ENCODE measurements at places on chromosomes 5 and 9.

- DNase-seq, result no peak
Observed at GRCh38 chr9:127451858-127452656, 747 bp downstream of the LRSAM1 start.

DNA sequence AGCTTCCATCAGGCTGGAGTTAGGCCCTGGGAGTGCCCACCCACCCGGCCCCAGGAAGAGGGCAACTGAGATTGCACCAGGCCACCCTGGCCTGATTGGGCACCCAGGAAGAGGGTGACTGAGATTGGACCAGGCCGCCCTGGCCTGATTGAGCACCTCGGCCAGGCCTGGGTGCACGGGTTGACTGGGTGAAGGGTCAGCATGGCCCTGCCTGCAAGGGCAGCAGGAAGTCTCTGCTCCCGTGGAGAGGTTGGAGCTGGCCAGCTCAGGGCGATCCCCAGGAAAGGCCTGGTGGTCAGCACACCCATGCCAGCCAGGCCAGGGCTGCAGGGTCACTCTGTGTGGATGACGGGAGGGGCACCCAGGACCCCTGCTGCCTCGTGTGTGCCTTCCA, 11.8 kb downstream of the ADAMTSL2 start:
- DNase-seq, result no peak

DNA sequence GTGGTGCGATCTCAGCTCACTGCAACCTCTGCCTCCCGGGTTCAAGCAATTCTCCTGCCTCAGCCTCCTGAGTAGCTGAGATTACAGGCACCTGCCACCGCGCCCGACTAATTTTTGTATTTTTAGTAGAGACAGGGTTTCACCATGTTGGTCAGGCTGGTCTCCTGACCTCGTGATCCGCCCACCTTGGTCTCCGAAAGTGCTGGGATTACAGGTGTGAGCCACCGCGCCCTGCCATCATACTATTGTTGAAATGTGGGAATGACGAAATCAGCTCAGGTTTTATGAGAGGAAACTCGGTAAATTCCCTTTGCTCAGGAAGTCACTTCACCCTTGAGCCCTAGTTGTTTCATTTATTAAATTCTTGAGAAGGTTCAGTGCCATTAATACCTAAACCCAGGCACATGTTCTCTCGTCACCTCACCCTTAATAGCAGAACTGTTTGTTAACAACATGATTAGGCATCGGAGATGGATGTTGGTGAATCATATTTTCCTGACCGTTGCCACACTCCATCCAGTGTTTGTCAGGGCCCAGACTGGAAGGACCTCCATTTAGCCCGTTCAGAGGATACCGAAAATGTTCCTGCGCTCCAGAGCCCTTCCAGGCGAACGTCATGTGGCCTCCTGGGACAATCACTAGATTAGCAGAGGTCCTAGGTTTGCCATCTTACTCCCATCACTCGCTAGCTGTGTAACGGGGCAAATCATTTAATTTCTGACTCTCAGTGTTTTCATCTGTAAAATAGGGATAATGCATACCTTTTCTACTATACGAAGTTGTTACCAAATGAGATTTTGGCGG, 20.0 kb upstream of the CREBRF start:
- no peak for DNase-seq

- DNase-seq, result no peak
Observed at GRCh38 chr5:63963926-63964325, 1.7 kb upstream of the HTR1A start.

GRCh38 chr9:33817327-33818166, 587 bp downstream of the UBE2R2 start:
- peak; percentile 10 for DNase-seq

- DNase-seq, result no peak
Observed at GRCh38 chr5:97118261-97119006, 24.0 kb downstream of the LIX1 start.

GRCh38 chr5:107289030-107289714, 381.6 kb downstream of the EFNA5 start:
- DNase-seq, result no peak

DNA sequence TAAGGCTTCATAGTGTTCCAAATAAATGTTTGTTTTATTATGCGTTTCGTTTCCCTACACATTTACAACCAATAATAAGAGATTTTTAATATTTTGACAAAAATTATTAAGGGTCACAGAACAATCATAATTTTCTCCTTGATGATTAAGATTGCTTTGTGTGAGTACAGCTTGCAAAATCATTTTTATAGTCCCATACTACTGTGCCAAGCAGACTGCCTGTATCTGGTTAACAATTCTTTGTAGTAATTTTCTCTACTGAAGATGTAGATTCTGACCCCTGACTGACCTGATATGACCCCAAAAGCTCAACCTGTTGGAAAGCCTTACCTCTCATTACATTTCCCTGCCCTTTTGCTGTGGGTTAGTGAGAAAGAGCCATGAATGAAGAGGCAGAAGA, 311.9 kb upstream of the PIK3R1 start:
- no peak for DNase-seq

GRCh38 chr5:131634666-131634995, 398 bp downstream of the RAPGEF6 start:
- no peak for DNase-seq

DNA sequence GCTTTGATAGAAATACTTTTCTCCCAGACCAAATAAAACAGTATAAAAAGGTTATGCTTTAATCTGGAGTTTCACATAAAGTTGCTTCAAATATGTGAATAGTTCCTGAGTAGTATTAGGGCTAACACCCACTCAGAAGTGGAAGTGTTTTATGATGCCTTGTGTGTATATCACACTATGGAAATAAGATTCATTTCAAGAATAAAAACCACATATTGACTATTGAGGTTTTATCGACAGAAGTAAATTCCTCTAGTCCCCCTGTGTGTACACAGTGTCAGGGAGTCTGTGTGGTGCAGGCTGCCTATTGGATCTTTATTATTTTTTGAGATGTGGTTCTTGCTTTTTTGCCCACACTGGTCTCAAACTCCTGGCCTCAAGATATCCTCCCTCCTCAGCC, 20.8 kb upstream of the LRRTM2 start:
- DNase-seq, result no peak

DNA sequence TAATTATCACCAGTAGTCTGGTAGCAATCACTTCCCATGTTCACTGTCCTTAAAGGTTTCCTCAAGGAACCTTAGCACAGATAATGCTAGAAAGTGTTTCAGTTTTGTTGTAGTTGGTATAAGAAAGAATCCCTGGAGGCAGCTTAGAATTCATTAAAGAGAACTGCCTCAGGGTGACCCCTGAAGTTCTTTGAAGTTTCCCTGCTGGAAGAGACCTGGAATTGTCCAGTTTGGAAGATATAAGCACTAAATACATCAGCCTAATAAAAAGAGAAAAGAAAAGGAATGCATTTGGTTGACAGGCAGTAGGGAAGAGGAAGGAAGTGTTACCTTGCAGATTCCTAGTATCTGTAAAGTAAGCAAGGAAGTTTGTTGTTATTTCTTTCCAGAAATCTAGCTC, 999.6 kb upstream of the DMAC1 start:
- DNase-seq, result no peak

GRCh38 chr9:99736291-99736690, 85.4 kb upstream of the NR4A3 start:
- DNase-seq, result no peak

GRCh38 chr5:1295650-1296037, 776 bp upstream of the TERT start:
- no peak for DNase-seq

DNA sequence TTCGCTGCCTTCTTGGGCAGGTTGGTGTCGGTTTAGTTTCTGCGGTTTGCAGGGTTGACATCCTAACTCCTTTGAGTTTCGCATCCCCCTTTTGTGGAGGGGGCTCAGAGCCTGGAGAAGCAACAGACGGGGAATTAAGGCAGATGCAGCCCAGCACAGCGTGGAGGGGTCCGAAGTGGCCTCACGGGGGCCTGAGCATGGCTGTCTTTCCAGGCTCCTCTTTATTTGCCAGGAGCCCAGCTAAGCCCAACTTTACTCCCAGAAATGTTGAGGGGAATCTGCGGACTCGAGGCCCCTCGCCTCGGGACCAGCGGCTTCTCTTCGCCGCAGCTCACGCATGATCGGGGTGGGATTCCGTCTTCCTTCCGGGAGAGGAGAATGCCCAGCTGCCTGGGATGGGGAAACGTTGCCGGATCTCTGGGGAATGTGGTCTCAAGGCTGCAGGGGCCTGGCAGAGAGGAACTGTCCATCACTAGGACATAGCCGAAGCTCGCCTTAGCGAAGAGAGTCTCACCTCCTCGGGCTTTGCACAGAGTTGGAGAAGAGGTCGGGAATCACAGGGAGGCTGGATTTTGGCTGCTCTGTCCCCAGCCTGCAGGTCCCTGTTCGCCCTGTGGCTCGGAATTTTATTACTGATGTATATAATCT, 1.3 kb downstream of the RAI14 start:
- no peak for DNase-seq

DNA sequence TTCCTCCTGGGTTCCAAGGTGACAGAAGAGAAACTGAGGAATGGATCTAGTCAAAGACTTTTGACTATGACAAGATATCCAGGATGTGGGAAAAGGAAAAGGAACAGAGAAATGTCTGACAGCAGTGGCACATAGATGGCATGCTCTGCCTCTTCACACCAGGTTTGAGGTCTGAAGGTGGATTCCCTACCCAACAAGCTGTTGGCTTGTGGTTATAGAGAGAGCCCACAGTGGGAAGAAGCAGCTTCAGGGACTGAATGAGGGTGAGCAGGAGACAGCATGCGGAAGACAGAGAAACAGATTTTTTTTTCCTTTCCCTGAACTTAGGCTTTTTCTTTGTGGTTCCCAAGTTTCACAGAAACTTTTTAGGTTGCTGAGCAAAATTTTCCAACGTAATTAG, 20.6 kb downstream of the IFNW1 start:
- no peak for DNase-seq
